ENCODE measurements at places on chromosomes 7 and 10.

- no peak for DNase-seq
Measured at GRCh38 chr7:83691095-83691494, 42.2 kb upstream of the SEMA3E start.

DNA sequence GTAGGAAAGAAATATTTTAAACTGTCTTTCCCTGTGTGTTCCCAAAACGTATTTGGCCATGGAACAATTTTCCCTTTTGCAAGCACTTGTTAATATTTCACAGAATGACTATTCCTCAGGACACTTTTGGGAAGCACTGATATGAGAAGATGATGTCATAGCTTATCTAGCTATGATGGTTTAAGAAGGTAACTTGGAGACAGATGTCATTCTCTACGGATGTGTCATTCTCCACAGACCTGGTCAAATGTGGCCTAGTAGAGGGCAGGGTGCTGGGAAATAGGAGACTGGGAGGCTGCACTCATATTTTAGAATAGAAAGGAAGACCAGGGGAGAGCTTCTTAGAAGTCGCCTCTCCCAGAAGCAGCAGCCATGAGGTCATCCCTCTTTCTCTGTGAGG lies 220.7 kb upstream of the GLI3 start:
- no peak for DNase-seq

GRCh38 chr7:69285854-69286253 lies 312.4 kb upstream of the AUTS2 start:
- DNase-seq, result no peak

- no peak for DNase-seq
Measured at GRCh38 chr7:91942312-91942711, 1.6 kb downstream of the AKAP9 start.

DNA sequence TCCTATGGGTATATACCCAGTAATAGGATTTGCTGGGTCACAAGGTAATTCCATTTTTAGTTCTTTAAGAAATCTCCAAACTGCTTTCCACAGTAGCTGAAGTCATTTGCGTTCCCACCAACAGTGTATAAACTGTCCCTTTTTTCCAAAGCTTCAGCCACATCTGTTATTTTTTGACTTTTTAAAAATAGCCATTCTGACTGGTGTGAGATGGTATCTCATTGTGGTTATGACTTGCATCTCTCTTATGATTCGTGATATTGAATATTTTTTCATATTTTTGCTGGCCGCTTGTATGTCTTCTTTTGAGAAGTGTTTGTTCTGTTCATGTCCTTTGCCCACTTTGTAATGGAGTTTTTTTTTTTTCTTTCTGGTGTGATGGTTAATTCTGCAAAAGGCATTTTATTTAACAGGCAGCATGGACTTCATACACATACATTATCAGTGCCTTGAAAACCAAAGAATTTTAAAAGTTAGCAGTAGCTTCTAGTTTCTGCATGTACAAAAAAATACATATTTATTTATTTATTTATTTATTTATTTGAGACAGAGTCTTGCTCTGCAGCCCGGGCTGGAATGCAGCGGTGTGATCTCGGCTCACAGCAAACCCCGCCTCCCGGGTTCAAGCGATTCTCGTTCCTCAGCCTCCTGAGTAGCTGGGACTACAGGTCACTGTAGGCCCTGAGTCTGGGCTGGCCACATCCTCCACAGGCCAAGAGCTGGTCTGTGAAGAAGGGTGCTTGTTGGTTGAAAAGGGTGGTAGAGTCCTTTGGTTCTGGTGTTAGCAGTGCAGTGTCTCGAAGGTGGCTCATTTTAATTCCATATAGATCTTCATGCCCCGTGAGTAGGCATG lies 32.3 kb downstream of the AGR3 start:
- no peak for DNase-seq

GRCh38 chr10:14010101-14010558 lies 320.6 kb downstream of the FRMD4A start:
- DNase-seq, result no peak

- DNase-seq, result no peak
Measured at GRCh38 chr10:46525824-46526681, 30.4 kb downstream of the GPRIN2 start.

- no peak for DNase-seq
Measured at GRCh38 chr10:52119507-52119906, 194.6 kb upstream of the DKK1 start.

DNA sequence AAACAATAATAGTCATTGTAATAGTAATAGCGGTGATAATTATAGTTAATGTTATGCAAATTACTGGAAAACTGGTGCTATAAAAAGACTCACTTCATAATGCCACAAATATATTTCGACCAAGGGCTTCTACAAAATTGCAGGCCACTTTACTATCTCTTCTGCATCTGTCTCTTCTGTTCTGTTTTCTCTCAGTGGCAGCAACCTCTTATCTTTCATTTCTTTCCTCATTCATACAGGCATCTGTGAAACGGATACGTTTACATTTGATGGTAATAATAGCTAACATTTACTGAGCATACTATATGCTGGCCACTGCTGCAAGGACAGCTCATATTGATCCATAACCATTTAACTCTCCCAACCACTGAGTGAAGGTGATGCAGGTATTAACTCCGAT lies 537.4 kb upstream of the PFKP start:
- no peak for DNase-seq

DNA sequence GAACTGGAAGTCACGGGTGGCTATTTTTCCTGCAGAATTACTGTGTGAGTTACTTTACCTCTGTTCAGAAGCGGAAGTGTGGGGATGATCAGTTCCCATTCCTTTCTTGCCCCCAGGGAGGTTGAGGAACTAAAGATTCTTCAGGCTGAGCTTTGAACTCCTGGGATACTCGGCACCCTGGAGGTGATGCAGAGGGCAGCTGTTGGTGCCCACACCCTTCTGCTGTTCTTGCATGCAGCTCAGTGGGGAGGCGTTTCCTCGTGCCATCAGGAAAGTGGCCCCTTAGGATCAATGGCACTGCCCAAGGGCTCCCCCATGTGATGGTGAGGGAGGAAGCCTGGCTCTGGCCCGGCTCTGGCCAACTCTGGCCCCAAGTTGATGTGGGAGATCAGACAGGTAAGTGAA lies 44.7 kb upstream of the MXI1 start:
- no peak for DNase-seq

GRCh38 chr7:150927956-150928344 lies 50.2 kb downstream of the KCNH2 start:
- DNase-seq, result no peak

DNA sequence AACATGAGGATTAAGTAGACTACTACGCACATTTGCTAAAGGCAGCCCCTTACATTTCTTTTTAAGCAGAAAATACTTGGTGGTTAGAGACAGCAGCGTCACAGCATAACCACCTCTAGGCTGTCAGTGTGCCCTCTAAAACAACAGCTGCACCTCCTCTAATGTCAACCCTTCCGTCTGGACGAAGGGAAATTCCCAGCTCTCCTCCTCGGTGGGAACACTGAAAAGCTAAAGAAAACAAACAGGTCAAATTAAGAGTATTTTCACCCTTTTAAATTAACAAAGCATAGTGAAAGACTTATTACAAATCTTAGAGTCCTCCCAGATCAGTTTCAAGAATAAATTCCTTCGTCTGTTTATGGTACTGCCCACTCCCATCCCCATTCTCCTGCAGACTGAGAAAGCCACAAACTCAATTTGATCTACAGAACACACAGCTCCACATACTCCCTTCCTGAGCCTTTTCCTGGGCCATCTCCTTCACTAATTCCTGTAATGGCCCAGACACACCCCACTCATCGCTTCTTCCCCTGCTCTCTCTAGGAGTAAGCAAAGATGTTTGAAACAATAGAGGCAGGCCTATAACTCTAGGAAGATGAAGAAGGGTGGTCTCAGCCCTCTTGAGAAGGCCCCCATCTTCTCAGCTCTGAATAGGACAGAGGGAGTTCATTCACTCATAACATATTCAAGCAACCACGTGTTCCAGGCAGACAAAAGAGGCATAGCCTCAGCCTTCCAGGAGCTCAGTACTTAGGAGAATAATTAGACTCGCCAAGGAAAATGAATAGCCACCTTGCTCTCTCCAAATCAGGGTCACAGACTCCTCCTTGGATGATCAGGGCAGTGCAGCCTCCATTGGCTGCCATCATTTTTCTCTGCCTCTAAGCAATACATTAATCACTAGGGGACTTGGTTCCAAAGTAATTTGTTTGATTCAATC lies 47.5 kb upstream of the HNRNPH3 start:
- no peak for DNase-seq

DNA sequence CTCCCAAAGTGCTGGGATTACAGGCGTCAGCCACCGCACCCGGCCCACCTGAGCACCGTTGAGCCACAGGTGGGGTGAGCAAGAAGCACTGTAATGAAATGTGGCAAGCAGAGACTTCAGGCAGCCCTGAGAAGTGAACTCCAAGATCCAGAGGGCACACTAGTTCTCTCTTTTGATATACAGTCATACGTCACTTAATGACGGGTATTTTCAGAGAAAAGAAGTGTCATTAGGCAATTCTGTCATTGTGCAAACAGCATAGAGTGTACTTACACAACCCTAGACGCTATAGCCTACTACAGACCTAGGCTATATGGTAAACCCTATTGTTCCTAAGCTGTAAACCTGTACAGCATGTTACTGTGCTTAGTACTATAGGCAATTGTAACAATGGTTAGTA lies 7.9 kb downstream of the PANK1 start:
- DNase-seq, result no peak

DNA sequence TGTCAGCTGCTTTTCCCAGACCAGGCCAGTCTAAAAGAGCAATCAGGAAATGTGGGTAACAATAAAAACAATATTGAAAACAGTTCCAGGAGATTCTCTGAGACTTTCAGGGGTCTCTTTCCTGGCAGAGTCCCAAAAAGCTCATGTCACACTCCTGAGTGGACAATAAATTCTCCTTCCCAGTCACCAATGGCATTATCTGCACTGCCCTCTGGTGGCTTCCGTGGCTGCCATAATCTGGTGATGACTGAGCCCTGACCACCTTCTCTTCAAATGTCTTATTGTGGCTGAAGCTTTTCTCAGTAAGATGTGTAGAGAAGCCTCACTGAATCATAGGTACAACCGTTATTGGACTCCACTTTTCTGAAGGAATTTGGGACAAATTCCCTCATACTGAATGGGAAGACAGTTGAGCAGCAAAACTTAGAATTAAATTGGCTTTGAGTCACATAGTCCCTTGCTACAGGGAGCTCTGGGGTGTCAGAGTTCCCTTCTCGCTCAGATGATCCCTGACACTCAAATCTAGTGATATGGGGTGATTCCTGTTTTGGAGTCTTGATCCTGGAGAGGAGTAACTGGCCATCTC lies 24.4 kb upstream of the ASAH2 start:
- DNase-seq, result peak; percentile 41

GRCh38 chr7:134744569-134744968 lies 34.9 kb upstream of the CALD1 start:
- DNase-seq, result no peak

- DNase-seq, result no peak
Measured at GRCh38 chr7:96531331-96531730, 178.3 kb downstream of the SEM1 start.

DNA sequence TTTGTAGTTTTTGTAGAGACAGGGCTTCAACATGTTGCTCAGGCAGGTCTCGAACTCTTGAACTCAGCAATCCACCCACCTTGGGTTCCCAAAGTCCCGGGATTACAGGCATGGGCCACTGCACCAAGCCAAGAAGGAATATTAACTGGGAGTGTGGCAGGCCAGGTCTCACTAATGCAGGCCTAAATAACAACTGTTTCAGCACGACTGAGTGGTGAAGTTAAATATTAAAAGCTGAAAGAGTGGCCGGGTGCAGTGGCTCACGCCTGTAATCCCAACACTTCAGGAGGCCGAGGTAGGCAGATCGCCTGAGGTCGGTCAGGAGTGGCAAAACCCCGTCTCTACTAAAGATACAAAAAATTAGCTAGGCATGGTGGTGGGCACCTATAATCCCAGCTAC lies 21.1 kb downstream of the CHUK start:
- DNase-seq, result no peak

DNA sequence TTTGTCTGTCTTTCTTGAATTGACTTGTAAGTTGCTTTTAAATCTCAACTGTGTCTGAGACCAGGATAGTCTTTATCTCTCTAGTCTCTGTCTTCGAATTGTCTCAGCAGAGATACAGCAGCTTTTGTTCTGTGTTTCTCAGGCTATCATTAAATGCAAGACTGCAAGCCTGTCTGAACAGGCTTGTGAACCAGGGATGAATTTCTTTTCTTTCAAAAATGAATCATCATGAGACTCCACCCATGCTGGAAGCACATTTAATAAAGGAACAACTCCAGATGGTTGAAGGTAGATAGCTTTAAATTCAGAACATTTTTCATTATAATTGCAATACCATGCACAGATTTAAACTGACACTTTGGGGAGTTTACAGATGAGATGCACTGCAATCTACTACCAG lies 155.9 kb downstream of the SEC23IP start:
- DNase-seq, result no peak

DNA sequence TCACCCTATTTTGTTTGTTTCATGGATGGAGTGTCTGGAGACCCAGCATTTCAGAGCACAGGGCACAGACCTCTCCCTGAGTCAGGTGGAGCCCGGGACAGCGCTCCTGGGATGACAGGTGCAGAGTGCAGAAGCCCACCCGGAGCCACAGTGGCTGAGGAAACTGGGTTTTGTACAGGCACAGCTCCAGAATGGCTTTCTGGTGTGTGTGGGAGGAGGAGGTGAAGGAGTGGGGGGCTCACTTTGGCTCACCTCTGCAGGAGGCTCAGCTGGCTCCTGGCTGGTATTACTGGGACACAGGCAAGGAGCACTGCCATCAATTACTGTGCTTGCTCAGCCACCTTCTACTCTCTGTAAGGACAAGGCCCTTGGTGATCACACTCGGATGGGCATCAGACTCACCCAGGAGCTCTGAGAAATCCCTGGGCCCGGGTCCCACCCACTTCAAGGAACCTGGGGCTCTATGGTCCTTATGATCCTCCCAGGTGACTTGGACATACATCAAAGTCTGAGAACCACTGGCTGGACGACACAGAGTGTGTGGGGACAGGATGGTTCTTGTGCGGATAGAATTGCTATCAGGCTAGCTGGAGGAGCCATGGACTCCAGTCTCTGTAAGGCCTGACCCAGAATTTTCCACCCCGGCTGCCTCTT lies 221.1 kb upstream of the ZNF32 start:
- no peak for DNase-seq

DNA sequence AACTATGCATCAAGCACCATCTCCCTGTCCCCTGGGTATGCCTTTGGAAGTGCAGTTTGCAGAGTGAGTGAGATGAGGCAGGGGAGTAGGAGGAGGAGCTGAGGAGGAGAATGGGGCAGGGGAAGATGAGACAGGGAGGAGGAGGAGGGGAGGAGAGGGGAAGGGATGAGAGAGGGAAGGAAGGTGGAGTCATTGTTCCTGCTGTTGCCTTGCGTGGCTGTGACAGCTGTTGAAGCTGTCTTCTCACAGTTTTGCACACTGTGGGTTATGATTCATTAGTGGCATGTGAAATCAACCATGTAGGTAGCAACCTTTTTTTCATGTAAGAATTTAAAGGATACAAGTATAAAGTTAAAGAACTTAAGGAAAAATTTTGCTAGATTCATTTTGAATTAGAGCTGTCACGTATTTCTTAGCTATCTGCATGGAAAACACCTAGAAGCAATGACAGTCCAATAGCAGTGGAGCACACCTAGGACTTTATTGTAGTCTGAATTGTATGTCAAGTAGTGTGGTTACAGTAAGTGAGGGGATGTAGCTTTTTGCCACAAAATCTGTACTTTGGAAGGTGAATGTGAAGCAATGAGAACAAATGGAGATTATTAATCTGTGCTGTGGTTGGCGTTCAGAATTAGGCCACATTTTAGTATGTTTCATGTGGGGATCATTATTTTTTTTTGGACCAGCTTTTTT lies 21.7 kb downstream of the CCM2 start:
- no peak for DNase-seq

Data from stimulated activated CD4-positive, alpha-beta T cell treated with anti-CD3 and anti-CD28 coated beads, TNF-alpha, amount 100 ng/mL, for 48 hours (primary cell).